Suprapubic skin (tissue), 4 donors: ENCODE measurements at places on chromosomes 11 and 22.

DNA sequence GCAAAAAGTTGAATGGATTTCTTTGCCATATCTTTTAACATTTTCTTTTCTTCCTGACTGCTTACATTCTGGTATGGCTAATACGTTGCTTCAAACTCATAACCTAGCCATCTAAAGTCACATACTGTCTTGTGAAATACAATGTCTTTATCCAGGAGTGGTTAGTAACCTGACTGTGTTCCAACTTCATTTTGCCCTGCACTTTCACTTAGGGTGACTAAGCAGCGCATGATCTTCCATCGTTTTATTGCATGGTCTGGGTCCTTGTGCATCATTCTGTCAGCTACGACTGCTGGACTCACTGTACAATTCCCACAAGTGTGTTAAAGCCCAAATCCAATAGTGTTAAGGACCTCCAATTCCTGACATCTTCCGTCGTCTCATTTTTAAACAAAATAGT is 403.2 kb downstream of the NTM start:
- DNase-seq: no peak
- no peaks in the 10 kb centered on the region for H3K4me1 ChIP-seq
- H3K36me3 ChIP-seq: no peaks in the 10 kb centered on the region
- H3K4me3 ChIP-seq: no peak overlapping the region
- H3K27me3 ChIP-seq: peaks cover 4% of the 10 kb centered on the region

DNA sequence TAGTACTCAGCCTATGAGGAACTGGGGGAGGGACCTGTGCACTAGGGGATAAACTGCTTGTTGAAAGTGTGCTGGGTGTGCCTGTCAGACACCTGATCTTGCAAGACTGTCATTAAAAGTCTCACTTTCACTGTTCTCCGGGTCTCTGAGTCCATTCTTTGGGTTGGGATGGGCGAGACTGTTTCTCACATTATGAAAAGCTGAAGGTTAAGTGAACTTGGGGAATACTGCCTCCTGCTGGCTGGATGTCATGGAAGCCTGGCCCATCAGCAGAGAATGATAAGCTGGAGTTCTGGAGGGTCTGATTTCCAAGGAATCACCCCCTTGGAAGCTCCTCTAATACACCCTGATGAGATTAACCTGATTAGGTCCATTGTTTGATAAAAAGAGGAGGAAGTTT is 9.0 kb upstream of the VPREB1 start:
- no peaks in the 10 kb centered on the region for H3K4me1 ChIP-seq
- no peaks in the 10 kb centered on the region for H3K36me3 ChIP-seq
- H3K27me3 ChIP-seq: peaks cover 18% of the 10 kb centered on the region
- H3K27ac ChIP-seq: no peak overlapping the region
- H3K4me3 ChIP-seq: no peak overlapping the region

DNA sequence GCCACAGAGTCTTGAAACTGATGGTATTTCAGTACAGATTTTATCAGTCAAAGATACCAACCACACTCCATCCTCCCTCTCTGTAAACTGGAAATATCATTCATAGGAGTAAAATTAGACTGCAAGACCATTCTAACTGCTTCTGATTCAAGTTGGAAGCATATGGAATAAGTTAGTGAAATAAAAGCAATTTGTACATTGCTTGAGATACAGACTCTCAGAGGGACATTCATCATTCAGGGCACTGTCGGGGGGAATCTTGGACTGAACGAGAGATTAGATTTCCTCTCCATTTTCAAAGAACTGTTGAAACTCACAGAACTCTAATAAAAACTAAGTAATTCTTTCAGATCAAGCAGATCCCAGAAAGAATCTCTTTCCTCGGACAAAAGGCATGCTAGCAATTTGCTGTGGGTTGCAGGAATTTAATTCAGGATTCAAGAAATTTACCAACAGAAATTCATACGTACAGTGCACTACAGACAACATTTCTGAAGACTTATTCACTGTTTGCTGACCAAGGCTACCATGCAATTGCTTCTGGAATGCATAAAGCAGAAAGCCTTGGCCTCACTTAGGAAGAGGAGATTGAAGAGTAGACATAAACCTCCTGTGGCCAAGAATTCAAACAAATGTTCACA is 34.1 kb downstream of the PAMR1 start:
- H3K27ac ChIP-seq: no peak overlapping the region
- H3K36me3 ChIP-seq: no peaks in the 10 kb centered on the region
- no peak for DNase-seq
- no peaks in the 10 kb centered on the region for H3K27me3 ChIP-seq

- H3K4me1 ChIP-seq: peaks cover 26% of the 10 kb centered on the region
- H3K4me3 ChIP-seq: peak overlapping the region; percentile 71
Measured at GRCh38 chr22:20495861-20496681, 476 bp upstream of the KLHL22 start.
